NCI-H1436 (cell line): ENCODE measurements at places on chromosomes 1 and 21.
A peak's percentile ranks its signal among the peaks of the same experiment; 100 is the strongest.

GRCh38 chr1:202122639-202123335 is at the start of gene GPR37L1:
GPR37L1 (plus strand) TSS chr1:202122917; CDS start chr1:202122964, 47 bp downstream.
- no peak for DNase-seq

- no peak for DNase-seq
Measured at GRCh38 chr1:212141404-212141803, 105.9 kb downstream of the DTL start.

DNA sequence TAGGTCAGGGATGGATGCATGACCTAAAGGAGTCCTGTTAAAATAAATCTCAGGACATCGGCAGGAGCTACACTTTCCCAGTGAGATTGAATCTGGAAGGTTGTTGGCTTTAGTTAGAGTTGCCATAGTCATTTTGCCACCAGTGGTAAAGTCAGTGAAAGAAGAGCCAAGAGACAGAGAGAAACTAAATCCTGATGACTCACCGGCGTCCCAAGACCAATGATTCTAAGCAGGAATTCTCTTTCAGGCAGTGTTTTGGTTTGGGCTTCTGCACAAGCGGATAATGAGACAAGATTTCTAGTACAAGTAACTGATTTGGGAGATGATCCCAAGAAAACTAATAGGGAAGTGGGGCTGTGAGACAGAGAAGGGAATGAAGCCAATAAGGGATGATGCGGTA is 88.8 kb upstream of the ETS2 start:
- no peak for DNase-seq

GRCh38 chr1:161766102-161766981 is at the start of gene ATF6:
ATF6 (plus strand) TSS chr1:161766320; CDS start chr1:161766361, 41 bp downstream.
- peak; percentile 69 for DNase-seq

DNA sequence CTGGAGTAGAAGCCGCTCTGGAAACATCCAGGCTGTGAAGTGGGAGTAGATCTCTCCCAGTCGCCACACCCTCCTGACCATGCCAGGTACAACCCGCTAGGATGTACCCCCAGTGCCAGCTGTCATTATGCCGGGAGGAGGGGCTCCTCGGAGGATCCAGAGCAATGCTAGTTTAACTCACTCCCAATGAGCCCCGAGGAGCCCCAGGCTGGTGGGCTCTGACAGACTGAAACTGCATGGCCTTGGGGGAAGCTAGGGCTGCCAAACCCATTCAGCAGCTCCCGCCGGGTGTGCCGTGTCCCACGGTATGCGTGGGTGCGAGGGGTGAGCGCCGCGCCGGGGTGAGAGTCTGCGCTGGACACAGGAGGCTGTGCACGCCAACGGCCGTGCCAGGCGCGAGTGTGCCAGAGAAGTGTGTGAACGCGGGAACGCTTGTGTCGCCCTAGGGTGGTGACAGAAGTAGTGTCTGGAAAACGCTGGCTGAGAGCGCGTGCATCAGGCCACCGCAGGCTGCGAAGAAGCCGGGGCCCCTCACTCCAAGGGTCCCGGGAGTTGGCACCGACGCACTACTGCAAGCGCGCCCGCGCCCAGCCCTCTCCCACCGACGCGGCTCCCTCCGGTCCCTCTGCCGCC is 177.1 kb upstream of the EDN2 start:
- DNase-seq, result no peak

GRCh38 chr1:16960560-16961296 is 19.7 kb downstream of the MFAP2 start:
- peak; percentile 78 for DNase-seq
